ENCODE measurements at places on chromosomes 11 and 22.
A peak's percentile ranks its signal among the peaks of the same experiment; 100 is the strongest.

GRCh38 chr11:74783241-74783871 is 34.7 kb downstream of the RNF169 start:
- no peak for DNase-seq

DNA sequence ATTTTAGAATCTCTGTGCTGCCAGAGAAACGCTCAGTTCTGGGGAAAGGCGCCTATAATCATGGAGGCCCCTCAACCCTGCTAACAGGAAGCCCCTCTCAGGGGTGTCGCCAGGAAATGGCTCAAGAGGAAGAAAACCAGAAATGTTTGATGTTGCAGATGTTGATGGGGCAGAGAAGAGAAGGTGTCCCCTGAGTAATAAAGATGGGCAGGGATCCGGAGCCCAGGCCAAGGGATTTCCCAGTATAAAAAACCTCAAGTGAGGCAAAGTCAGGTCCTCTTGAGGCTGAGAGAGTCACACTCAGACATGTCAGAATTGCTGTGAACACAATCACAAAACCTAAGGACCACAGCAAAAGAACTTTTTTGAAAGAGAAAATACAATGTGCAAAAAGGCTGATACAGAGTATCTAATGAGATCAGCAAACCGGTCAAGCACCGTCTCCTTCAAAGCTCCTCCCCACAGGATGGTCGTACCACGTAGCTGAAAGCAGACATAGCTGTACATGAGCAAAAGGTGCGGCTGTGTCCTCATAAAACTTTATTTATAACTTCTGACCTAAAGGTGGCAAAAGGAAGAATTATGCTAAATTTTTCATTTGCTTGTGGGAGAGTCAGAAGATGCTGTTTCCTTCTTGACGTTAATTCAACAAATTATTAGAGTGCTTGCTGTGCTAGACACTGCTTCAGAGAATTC is 12.2 kb downstream of the MOV10L1 start:
- no peak for DNase-seq

DNA sequence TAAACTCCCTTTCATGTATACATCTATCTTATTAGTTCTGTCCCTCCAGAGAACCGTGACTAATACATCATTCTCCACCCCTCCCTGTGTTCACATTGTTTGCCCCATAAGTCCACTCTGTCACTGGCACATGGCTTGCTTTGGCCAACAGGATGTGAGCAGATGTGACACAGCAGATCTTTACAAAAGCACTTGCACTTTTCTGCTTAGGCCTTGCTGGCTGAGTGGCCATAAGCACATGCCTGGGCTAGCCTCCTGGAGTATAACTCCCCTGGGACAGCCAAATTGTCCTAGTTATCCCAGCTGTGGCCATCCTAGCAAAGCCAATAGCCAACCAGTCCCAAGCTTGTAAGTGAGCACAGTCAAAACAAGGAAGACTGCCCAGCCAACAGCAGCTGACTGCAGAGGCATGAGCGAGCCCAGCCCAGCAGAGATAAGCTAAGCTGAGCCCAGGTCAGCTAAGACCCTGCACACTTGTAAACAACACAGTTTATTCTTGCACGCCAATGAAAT is 9.7 kb upstream of the RCN1 start:
- no peak for DNase-seq

DNA sequence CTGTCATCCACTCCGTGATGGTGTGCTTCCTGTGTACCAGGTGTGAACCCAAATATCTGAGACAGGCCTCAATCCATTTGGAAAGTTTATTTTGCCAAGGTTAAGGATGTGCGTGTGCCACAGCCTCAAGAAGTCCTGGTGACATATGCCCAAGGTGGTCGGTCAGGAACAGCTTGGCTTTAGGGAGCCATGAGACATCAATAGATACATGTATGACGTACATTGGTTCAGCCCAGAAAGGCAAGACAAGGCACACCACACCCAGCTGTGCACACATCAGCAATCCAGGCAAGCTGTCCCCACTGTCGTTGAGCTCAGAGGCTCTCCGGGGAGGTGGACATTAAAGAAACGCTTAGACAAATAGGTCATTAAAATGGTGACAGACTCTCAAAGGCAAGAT is 56.8 kb upstream of the SHANK2 start:
- peak; percentile 28 for DNase-seq

GRCh38 chr22:30181459-30182349 is 64.9 kb downstream of the LIF start:
- DNase-seq = no peak

DNA sequence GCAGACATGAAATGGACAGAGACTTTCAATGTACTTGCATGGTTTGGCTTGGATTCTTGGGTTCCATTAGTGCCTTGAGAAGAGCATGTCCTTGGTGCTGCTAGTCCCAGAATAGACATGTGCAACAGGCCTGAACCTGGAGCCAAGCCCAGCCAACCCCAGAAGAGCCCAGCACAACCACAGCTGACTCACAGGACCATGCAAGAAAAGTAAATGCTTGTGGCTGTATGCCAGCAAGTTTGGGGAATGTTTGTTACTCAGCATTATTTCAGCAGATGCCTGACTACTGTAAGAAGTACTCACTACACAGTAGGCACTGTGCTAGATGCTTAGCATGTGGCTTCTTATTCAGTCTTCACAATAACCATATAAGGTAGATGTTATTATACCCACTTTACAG is 39.2 kb upstream of the HMGXB4 start:
- no peak for DNase-seq

- DNase-seq = no peak
Measured at GRCh38 chr11:109993786-109994185, 99.4 kb upstream of the ZC3H12C start.

DNA sequence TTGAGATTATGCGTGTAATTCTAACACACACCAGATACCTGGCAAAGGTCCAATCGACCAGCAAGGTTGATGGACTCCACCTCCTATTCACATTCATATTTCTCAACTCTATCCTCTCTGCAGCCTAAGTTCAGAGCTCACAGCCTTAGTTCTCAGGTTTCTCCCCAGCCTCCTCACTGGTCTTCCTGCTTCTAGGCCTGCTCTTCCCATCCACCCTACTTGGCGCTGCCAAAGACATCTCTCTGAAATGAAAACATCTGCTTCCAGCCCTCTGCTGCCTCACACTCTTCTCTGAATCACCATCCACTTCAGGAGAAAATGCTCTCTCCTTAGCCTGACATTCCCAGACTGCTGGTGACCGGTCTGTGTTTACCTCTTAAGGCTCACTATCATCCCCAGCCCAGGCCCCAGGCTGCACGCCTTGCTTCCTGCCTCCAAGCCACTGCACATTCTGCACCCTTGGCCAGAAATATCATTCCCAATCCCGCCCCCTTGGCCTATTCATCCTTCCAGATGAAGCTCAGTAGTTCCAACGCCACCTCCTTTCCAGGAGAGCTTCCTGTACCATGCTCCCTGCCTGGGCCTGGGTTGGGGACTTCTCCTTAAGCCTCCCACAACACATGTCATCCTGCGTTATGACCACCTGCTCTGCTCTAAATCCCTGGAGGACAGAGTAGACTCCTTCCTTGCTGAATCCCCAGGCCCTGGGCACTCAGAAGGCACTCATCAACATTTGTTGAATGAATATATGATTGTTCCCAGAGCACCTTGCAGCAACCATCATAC is 3.5 kb downstream of the ARRB1 start:
- DNase-seq = peak; percentile 72

DNA sequence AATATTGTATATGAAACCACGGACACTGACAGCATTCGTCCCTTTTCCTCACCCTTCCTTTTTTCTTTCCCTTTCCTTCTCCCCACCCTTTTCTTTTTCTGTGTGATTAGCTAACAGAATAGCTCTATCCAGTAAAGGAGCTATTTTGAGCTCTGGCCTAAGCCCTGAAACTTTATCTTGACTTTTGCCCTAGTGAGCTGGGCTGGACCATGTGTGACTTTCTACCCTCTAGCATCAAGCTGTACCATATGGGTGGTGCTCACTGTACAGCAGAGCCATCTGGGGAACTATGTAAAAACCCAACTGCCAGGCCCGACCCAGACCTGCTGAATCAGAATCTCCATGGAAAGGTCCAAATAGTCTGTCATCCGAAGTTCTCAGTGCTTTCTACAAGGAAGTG is 21.9 kb upstream of the PANX1 start:
- no peak for DNase-seq
